ENCODE measurements at places on chromosomes 7 and 10.

- peak; percentile 23 for DNase-seq
Measured at GRCh38 chr7:98869597-98870120, at the start of gene TMEM130. TSS of gene TMEM130 (minus strand) at chr7:98870014. CDS start at chr7:98869861, 153 bp downstream.

DNA sequence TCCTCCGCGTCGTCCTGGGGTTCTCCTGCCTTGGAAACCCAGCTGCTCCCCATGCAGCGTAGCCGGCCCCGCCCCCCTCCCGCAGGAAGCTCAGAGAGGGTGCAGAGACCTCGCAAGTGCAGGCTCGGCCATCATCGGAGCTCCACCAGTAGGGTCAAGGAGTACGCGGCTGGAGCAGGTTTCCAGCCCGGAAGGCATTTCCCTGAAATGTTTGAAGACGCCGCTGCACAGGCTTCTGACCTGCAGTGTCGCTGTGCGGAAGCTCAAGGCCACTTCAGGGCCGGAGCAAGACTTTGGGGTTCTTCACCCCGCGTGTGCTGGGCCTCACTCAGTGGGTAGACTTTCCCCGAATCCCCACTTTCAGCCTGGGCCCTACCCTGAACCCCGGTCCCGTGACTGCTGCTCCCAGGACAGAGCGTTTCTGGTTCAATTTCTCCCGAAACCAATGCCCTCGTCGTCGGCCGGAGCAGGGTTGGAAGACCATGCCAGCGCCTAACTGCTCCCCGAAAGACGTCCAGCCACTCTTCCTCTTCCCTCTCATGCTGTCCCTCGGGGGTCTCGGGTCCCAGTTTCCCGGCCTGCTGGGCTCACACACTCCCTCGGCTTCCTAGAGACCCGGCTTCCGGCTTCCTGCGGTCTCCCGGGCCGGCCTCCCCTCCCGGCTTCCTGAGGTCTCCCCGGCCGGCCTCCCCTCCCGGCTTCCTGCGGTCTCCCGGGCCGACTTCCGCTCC lies 52.1 kb downstream of the INSIG1 start:
- DNase-seq, result no peak

DNA sequence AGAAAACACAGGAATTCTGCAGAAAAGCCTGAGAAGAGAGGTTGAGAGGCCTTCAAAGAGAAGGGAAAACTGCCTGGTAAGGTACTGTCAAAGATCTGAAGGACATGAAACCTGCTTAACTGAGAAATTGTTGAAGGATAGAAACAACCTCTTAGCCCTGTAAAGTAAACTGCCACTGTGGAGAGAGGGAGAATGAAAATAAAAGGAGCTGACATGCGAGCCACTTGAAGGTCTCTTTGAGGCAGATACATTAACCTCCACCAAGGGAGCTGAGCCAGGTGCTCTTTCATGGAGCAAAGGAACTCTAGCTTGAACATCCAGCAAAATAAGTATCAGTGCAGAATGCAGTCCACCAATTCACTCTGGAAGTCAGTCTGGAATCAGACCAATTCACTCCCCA lies 108.8 kb upstream of the FEZF1 start:
- DNase-seq, result no peak

- DNase-seq, result no peak
Measured at GRCh38 chr10:6346631-6347030, 143.9 kb downstream of the PFKFB3 start.

- no peak for DNase-seq
Measured at GRCh38 chr10:132336919-132337407, 5.0 kb downstream of the LRRC27 start.

- DNase-seq, result no peak
Measured at GRCh38 chr10:110022716-110023504, 15.1 kb downstream of the ADD3 start.

- DNase-seq, result no peak
Measured at GRCh38 chr10:4407783-4408182, 418.2 kb upstream of the AKR1E2 start.

- no peak for DNase-seq
Measured at GRCh38 chr10:48789486-48790456, 105.1 kb downstream of the WDFY4 start.

DNA sequence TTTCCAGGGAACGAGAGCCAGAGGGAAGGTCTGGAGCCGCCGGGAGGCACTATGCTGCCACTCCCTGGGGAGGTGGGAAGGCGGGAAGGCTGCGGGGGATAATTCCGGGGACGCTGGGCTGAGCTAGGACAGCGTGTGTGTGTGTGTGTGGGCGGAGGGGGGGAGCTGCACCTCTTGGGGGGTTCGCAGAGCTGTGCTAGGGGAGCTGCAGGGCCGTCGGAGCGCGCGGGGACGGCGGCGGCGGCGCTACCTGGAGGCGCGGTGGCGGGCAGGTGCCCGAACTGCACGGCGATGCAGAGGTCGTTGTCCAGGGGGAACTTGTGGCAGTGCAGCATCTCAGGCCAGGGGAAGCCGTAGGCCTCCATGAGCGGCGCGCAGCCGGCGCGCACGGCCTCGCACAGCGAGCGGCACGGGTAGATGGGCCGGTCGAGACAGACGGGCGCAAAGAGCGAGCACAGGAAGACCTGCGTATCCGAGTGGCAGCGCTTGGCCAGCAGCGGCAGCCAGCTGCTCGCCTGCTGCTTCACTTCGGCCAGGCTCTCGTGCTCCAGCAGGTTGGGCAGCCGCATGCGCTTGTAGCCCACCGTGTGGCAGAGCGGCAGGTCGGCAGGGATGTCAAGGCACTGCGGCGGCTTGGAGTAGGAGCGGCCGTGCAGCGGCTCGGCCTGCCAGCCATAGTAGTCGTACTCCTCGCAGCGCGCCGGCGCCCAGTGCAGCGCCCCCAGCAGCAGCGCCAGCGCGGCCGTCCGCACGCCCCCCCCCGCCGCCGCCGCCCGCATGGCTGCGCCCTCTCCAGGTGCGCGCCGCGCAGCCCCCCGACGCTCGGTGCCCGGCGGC lies 526 bp downstream of the SFRP5 start:
- no peak for DNase-seq

DNA sequence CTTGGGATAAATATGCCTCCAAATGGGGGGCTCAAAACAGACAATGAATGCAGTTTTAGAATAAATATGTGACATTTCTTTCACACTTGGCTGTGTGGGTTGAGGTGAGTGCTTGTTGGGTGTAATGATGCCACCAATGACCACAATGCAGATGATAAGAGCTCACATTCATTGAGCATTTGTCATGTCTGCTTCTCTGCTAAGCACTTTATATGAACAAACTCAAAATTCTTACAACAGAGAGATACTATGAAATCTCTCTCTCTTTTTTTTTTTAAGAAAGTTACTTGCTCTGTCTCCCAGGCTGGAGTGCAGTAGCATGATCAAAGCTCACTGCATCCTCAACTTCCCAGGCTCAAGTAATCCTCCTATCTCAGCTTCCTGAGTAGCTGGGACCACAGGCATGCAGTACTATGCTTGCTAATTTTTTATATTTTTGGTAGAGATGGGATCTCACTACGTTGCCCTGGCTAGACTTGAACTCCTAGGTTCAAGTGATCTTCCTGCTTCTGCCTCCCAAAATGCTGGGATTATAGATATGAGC lies 185.4 kb downstream of the JCAD start:
- no peak for DNase-seq

DNA sequence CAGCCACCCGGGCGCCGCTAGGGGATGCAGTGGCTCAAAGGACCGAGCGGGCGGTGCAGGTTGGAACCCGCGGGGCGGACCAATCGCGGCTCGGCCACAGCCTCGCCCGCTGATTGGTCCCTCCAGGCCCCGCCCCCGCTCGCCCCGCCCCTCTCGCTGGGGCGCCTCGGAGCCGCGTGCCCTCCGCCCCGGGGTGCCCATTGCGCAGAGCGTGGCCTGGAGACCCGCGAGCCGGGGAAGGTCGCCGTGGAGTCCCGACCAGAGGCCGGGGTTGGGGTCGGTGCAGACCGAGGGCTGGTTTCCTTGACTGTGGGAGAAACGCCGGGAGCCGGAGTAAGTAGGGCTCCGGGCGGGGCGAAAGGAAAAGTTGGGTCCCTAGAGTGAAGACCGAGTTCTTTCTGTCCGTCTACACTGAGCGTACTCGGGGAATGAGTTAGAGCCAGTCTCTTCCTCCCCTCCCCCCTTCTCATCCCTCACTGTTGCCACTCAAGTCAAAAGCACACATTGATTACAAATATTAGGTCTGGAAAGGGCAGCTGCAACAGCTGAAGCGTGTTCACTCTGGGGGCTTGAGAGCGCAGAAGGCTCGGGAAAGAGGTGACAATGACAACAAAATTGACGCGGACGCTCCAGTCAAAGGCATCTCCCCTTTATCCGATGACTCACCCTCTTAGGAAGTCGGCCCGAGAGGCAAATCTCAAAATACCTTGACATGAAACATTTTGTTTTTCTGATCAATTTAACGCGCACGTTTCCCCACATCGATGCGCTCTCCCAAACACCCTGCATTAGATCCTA lies 843 bp upstream of the GATA3 start:
- DNase-seq, result peak; percentile 82

DNA sequence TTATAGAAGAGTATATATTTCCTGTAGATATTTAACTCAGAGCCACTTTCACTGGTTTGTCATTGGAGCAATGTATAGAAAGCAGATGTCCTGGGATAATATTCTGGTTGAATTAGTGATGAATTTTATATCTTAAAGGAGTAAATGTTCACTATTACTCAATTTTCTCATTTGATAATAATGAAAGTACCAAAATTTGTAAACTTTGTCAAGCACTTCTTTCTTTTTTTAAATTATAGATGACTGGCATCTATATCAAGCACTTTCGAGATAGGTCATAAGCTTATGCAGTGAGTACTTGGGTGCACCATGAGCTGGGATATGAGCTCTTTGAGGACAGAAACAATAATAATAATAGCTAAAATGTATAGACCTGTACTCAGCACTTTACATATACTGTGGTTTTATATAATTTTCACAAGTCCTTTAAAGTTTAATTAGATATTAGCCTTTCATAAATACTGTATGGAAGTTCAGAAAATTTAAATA lies 11.3 kb downstream of the RSBN1L start:
- DNase-seq, result no peak

GRCh38 chr7:21276471-21277035 lies 151.3 kb upstream of the SP4 start:
- no peak for DNase-seq

DNA sequence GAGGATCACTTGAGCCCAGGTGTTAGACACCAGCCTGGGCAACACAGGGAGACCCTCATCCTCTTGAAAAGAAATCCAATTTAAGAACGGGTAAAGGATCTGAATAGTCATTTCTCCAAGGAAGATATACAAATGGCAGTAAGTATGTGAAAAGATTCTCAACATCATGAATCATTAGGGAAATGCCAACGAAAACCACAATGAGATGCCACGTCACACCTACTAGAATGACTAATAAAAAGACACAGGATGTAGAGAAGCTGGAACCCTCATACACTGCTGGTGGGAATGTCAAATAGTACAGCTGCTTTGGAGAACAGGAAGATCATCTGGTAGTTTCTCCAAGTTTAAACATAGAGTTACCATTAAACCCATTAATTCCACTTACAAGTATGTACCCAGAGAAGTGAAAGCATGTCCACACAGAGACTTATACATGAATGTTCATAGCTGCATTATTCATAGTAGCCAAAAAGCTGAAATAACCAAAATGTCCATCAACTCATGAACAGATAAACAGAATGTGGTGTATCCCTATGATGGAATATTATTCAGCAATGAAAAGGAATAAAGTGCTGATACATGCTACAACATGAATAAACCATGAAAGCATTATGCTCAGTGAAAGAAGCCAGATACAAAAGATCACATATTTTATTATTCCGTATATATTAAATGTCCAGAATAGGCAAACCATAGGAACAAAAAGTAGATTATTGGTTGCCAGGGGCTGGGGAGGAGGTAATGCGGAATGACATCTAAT lies 13.1 kb upstream of the ZMIZ2 start:
- no peak for DNase-seq

DNA sequence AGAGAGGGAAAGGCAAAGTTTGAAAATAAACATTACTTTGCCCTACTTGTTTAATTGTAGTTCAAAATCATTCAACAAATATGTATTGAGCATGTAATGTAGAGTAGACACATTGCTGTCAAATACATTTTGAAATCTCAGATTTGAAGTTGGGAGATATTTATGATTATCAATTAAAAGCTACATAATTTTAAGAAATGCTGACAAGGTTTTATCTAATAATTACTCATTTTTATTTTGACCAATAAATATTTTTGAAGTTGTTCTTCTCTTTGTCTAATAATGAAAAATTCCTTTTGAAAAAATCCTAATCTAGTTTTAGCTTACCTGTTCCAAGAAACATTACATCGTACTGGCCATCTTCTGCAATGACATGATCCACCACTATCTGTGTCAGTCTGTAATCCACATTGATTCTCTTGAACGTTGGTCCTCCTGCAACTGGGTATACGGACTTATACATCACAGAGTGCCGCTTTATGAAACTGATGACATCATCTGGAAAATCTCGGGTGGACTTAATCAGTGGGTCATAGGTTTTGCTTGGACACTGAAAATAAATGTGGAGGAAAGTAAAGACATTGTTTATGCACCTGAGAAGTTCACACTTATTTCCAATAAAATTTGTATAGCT lies 164.7 kb downstream of the SEMA3D start:
- DNase-seq, result no peak

- no peak for DNase-seq
Measured at GRCh38 chr10:14032406-14032998, 298.2 kb downstream of the FRMD4A start.

DNA sequence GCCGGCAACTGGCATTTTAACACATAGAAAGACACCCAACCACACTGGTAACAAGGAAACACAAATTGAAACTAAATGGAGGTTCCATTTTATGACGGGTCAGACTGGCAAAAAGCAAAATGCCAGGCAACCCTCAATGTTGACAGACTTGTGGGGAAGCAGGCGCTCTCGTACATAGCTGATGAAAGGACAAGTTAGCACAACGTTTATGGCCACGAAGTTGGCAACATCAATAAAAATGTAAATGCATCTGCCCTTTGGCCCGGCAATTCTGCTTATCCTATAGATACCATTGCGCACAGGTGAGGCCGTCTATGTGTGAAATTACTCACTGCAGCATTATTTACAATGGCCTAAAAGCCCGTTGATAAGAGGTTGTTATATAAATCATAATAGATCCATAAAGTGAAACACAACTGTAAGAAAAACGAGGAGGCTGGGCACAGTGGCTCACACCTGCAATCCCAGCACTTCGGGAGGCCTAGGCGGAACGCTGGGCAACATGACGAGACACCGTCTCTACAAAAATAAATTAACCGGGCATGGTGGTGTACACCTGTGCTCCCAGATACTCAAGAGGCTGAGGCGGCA lies 39.8 kb downstream of the FOXL3 start:
- DNase-seq, result no peak

- no peak for DNase-seq
Measured at GRCh38 chr10:77409697-77410471, 227.7 kb downstream of the KCNMA1 start.

DNA sequence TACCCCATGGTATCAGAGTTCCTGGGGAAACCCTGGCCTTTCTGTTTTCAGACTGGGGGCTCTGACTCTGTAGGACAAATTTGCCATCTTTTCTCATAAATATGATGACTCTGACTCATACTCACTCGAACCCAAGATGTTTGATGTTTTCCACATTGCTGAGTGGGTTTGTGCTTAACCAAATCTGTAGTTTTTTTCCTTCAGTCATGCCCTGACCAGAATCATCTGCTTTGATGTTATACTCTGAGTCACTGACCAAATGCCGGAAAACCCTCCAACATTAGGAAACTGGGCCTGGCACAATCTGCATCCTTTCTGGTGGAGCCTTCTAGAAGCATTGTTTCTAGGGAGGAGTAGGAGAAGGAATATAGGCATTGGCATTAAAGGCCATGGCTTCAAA lies 118.7 kb downstream of the C10orf105 start:
- DNase-seq, result no peak

- DNase-seq, result no peak
Measured at GRCh38 chr7:70217571-70217970, 619.3 kb downstream of the AUTS2 start.
